NCI-H187 (cell line): ENCODE measurements at places on chromosomes 1 and 21.

DNA sequence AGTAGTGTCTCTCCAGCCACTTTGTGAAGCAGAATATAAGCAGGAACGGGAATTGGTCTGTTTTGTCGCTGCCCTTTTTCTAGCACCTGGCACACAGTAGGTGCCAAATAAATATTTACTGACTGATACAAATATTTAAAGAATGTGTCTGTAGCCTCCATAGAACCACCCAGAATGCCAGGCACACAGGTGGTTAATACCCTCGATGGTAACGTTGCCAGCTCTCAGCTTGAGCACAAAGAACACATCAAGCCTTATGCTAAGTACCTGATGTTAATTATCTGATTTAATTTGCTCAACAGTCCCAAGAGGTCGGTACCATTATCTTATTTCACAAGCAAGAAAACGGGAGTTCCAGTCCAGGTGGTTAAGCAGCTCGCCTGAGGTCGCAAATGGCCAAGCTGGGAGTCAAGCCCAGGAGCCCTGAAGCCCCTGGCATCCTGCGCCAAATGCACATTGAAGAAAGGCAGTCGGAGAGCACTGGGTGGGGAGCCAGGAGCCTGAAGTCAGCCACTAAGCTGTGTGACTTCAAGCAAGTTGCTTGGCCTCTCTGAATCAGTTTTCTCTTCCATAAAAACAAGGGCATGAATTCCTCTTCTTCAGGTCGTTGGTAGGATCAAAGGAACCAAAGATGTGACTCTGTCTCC is 26.4 kb downstream of the HSPG2 start:
- DNase-seq = no peak

DNA sequence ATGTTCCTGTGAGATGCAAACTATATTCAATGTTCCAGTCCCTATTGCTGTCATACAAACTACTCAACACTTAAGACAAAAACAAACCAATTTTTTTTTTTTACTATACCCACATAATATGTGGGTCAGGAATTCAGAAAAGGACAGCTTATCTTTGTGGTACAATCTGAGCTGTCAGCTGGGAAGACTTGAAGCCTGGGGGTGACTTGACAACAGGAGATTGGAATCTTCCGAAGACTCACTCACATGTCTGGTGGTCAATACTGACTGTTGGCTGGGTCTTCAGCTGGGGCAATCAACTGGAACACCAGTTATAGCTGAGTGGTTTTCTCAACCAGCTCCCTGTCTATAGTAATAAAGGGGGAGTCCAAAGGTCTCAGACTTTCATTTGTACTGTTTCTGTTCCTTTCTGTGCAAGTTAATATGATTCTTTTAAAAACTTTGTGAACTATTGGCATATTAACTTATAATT is 81.7 kb upstream of the ATP1B1 start:
- no peak for DNase-seq

DNA sequence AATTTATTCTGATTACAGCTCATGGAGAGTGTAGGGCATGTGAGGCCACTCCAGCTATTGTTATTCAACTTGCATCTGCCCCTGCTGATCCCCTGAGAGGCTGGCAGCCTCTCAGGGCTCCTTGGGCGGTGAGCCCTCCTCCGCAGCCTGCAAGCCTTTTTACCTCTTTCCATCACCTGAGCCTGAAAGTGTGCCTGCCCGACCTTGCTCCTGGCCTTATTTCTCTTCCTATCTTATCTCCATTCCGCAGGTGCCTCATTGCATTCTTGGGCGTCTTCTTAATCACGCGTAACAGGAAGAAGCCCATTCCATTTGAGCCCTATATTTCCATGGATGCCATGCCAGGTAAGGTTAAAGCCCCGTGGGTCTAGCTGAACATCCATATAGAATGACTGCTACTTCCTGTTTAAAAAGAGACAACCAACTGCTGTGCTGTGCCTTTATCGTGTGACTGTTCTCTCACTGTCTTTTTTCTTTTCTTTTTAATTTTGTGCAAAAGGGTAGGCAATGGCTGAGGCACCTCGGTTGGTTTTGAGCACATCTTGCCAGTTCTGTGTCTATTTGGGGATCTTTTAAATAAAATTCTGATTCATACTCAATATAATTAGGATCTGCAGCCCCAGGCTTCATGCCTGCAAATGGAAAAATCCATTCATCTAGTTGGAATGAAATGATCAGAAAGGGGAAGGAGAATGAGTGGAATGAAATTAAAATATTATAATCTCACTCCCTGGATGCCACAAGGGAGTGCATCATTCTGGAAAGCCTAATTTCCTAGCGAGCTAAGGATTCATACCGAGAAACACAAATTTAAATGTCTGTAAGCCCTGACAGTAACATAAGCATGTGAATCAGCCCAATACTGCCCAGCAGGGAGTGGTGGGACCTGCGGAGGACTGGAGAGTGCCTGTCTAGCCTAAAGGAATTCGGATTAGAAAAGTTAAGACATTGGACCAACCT is 38.6 kb upstream of the RCAN3 start:
- DNase-seq = peak; percentile 71

- peak; percentile 81 for DNase-seq
Observed at GRCh38 chr1:32208891-32209328, at the start of gene DCDC2B. DCDC2B (plus strand) TSS chr1:32209089; CDS start chr1:32209094, 5 bp downstream.

DNA sequence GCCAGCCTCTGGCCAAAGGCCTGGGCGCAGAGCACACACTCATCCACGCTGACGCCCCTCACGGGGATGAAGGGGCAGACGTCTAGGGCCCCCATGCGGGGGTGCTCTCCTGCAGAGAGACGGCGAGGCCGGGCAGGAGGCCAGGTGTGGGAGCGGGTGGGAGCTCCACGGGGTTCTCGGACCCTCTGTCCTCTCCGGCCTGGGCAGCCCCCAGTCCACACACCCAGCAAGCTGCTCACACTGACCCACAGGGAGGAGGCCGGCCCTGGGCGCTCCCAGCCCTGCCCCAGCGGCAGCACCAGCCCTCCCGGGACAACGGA is 2.5 kb downstream of the FTCD start:
- no peak for DNase-seq

DNA sequence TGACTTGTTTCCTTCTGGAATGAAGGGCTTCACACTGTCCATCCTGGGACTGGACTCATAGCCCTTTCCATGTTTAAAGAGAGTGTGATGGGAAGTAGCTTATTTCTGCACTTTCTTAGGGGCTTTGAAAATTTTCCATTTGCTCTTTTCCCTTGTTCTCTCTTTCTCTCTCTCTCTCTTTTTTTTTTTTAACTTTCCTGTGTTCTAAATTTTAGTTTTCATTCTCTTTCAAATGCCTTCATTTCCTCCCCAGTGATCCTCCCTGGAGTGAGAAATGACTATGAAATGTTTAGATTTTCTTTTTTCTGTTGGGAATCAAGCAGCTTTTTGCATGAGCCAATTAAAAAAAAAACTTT is 2.1 kb downstream of the AK4 start:
- no peak for DNase-seq

DNA sequence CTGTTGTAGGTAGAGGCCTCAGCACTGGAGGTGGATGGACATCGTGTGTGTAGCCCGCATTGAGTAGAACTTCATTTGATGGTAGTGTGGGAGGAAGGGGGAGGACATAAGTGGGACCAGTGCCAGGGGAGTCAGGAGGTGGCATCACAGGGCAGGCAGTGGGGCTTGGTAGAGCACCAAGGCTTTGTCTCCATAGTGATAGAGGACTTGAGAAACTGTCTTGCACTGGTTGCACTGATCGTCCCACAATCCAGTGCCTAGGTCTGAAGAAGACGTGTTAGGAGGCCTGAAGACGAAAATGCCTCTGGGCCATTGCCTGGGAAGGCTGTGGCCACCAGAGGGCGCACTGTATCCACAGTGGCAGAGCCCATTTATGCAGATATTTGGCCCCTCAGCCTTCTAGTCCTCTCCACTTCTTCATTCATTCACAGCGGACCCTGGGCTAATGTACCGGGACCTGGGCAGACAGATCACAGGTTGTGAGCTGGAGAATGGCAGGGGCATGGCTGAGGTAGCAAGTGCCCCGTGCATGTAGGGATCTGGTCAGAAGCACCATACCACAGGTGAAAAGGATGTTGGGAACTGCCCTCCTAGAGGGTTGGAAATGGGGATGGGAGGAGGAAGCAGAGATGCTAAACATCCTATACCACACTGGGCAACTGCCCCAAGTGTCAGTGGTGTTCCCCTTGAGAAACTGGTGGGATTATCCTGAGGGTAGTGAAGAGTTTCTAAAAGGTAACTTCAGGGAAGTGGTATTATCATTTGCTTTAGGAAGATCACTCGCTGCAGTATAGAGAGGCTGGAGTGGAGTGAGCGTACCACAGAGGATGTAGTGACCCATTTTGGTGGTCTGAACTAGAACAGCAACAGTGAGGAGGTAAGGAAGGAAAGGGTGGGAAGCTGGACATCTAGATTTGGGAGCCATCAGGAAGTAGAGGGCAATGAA is 95.3 kb downstream of the PIK3R3 start:
- DNase-seq = peak; percentile 54

- no peak for DNase-seq
Observed at GRCh38 chr1:34785231-34785874, 4.3 kb downstream of the GJB3 start.
